ENCODE measurements at places on chromosomes 7 and 10.

- no peak for DNase-seq
These were observed 587.0 kb downstream of the PARD3 start for GRCh38 chr10:34228066-34228465.

DNA sequence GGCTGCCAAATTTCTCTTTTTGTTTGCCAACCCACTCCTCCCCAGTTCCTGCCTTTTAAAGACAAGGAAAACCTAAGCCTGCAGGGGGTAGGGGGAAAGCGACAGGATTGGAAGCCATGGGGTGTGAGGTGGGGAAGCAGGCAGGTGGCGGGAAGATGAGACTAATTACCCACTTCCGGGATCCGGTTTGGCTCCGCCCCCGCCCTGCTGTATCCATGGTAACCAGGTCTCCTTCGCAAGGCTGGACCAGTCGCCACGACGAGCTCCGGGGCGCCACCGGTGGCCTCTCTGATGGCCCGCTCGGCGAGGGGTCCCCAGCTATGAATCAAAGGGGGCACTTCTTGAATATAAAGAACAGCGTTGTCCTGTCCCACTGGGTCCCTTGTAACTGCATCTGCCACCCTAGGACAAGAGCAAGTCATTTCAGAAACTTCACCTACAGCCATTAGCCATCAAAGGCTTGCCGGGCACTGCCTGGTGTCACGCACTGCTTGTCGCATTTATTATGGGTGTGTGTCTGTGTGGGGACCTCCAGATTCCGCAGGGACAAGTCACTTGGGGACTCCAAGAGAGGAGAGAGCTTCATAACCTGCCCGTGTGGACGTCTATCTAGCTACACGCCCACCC, 55.4 kb upstream of the LMTK2 start:
- peak; percentile 3 for DNase-seq

DNA sequence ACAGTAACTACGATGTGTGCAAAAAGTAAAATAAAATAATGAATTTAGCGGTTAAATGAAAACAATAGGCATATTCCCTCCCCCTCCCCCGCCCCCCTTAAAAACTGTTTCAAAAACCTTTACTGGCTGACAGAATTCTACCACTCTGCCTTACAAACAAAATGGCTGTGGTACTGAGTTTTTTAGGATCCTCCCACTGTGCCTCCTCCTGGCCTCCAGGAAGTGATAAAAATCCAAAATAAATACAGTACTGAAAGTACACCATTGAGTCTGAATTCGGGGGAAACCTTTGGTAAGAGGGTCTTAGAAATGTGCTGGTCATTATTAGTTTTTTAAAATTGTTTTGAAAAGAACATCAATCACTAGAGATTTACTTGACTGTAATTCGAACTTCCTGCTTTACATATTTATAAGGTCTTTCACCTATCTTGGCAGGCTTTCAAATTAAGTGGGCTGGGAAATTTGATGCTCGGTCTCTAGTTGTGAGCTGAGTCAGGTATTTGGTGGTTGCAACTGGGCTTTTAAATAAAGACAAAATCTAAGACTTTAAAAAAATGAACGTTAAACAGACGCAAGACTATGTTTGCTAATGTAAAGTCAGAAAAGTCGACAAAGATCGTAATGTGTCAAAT, 32.5 kb upstream of the EPC1 start:
- no peak for DNase-seq

DNA sequence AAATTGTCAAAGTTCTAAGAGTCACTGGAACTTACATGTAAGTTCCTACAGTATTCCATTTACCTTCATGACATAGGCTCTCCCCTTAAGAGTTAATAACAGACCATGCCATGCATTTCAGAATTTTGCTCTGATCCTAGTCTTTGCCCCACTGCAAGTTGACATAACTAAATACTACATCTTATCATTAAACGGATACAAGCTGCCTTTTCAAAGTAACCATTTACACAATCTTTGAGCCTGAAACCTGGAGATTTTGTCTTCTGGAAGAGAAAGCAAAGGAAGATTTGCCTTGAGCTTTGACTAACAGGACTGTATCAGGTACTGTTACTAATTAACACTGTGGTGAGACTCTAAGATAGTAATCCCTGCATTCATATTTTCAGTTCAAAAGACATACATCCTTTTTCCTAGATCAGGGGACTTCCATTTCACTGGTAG, 9.3 kb upstream of the AKR1D1 start:
- no peak for DNase-seq

- DNase-seq: no peak
These were observed 2.6 kb downstream of the VWC2 start for GRCh38 chr7:49775949-49776443.

- DNase-seq: no peak
These were observed 73.9 kb downstream of the SH2D4B start for GRCh38 chr10:80611481-80612185.

GRCh38 chr10:60140651-60141632, 234.6 kb upstream of the CCDC6 start:
- DNase-seq: no peak

DNA sequence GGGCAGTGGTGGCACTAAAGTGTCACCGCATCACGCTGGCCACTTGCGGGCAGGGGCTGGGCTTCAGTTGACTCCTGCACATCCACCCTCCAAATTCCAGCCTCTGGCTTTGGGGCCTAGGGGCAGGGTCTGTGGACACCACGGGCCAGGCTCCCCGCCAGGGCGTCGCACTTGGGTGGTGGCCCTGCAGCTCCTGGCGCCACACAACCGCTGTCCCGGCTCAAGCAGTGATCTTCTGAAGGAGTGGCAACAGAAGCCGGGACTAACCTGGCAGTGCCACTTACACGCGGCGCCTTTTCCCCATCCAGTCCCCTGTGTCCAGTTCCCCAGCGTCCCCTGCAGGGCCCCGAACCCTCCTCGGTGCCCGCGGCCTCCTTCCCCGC, 134.3 kb upstream of the ZNF92 start:
- no peak for DNase-seq

DNA sequence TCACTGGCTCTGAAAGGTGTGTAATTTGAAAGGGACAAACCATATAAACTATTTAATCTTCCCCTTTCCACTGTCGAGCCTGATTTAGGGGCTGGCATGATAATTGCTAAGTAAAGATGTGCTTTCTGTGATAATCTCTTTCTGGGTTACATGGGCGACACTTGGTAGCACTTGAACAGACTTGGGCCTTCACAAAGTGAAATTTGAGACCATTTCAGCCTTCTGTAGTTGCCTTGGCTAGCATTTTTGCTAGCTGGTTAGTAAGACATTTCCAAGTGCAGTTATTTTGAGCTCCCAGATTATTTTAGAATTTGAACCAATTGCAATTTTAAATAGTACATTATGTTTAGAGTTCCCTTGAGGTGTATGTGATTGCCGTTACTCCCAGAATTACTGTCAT, 432.7 kb upstream of the GALNT17 start:
- DNase-seq: no peak

DNA sequence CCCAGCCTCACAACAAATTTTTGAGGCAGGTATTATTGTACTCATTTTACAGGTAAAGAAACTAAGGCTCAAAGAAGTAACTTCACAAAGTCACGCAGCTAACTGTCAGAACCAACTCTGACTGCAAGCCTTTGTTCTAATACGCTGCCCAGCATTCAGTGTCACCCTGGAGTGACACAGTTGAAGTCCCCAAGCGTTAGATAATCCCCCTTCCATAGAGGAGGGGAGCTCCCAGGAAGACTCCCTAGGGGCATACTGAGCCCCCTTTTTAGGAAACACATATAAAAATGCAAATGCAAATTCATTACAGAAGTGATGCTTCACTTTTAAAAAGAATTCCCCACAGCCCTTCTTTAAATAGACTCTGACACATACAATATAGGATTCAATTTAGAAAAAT, 101.0 kb upstream of the MACROH2A2 start:
- DNase-seq: no peak

- DNase-seq: no peak
These were observed 136.2 kb upstream of the RET start for GRCh38 chr10:42940487-42941294.

DNA sequence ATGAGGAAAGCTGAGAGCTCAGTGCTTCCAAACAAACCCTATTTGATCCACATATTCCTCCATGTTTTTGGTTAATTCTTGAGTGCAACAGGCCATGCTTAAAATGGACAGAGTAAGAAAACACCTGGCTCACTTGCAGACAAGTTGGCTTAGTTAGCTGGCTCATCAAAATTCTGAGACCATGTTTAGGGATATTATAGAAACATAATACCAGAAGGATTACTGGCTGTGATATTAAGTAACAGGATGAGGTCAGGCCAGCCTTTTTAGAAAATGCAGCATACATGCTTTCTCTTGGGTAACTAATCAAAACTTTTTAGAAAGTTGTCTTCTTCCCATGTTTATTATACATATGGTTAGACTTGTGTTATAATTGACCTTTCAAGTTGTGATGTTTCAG, 867.2 kb upstream of the LRRTM3 start:
- DNase-seq: no peak

DNA sequence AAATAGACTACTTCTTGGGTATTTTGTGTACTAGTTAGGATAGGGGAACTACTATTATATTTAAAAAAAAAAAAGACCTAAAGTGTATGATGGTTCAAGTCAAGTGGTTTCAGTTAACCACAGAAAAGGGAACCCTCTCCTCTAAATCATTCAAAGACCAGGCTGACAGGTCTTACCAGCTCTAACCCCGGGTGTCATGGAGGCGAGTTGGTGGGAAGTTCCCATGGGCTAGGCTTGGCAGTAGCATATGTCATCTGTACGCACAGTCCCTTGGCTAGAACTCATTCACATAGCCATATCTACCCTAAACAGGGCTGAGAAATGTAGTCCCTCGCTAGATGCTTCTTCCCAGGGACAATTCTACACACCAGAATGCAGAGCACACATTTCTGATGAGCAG, 37.7 kb upstream of the KCNMA1 start:
- DNase-seq: no peak

GRCh38 chr7:1290679-1291356, 58.1 kb downstream of the UNCX start:
- no peak for DNase-seq

- no peak for DNase-seq
These were observed 1.5 kb upstream of the EBLN1 start for GRCh38 chr10:22219308-22219707.

- no peak for DNase-seq
These were observed 218.8 kb downstream of the OTUD1 start for GRCh38 chr10:23657677-23658076.

GRCh38 chr7:31256506-31256905, 84.0 kb downstream of the NEUROD6 start:
- no peak for DNase-seq

DNA sequence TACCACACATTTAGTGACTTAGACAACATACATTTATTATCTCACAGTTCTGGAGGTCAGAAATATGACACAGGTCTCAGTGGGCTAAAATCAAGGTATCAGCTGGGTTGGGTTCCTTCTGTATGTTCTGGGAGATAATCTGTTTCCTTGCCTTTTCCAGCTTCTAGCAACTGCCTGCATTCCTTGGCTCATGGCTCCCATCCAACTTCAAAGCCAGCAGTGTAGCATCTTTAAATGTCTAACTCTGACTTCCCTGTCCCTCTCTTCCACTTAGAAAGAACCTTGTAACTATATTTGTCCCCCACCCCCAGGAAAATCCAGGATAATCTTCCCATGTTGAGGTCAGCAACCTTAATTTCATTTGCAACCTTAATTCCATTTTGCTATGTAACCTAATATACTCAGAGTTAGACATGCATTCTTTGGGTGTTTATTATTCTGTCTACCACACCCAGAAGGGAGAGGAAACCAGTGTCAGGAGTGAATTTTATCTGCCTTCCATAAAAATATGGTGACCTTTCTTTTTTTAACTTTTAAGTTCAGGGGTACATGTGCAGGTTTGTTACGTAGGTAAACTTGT, 57.3 kb upstream of the SMIM30 start:
- DNase-seq: no peak

DNA sequence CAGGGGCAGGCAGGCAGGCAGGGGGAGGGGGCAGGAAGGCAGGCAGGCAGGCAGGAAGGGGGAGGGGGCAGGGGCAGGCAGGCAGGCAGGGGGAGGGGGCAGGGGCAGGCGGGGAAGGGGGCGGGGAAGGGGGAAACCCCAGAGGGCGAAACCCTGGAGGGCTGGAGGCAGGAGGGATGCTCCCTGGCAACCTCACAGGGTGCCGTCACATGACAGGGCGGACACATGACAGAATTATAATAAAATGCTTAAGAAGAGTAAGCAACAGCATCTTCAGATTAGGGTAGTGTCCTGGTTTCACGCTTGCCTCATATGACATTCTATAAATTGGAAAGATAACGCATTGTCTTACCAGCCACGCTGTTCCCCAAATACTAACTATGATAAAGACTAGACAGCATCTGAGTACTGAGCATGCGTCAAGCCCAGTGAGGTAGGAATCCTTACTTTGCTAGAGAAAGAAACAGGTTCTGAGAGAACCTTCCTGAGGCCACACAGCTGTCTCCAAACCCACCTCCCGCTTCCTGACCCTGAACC, 131.6 kb downstream of the DIP2C start:
- no peak for DNase-seq

DNA sequence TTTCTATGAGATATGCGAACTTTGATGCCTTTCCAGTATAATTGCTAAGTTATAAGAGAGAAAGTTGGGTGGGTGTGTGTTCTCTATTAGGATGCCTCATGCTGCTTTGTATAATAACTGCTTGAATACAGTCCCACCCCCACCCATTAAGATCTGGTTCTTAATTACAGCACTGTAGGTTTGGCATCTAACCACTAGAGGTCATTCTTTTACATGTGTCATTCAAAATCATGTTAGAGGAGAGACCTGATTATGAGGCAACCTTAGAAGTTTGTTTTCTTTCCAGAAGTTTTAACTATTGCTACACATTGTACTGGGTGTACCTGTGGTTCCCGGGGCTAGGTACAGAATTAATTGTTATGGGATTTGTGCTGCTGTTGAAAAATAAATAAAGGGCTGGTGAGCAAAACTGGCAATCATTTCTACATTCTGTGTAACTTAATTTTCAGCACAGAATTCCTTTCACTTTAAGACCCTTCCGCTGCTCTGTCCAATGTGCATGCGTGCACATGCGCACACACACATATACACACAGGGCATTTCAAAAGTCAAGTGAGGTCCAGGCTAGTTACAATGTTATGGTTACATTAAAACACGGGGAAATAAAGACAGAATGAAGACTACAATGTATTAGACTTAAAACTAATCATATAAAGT, 1156.3 kb downstream of the SORCS3 start:
- no peak for DNase-seq

DNA sequence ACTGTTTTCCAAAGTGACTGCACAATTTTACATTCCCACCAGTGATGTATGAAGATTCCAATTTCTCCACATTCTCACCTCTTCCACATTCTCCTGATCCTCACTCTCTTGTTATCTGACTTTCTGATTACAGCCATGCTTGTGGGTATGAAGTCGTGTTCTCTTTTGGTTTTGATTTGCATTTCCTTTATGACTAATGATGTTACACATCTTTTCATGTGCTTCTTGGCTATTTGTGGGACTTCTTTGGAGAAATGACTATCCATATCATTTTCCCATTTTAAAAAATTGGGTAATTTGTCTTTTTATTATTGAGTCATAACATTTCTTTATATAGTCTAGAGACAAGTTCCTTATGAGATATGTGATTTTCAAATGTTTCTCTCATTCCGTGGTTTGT, 10.5 kb upstream of the GIMAP8 start:
- no peak for DNase-seq

GRCh38 chr10:120980279-120981255, 129.4 kb downstream of the WDR11 start:
- DNase-seq: no peak

- DNase-seq: no peak
These were observed 436.4 kb downstream of the TCERG1L start for GRCh38 chr10:130875116-130875515.

GRCh38 chr10:80443531-80443974, 10.6 kb upstream of the TSPAN14 start:
- no peak for DNase-seq

GRCh38 chr7:23334482-23335056, 35.4 kb downstream of the MALSU1 start:
- no peak for DNase-seq

Measured in stimulated activated CD8-positive, alpha-beta memory T cell treated with anti-CD3 and anti-CD28 coated beads, Interleukin-4, amount 100 ng/mL, for 1 hour (primary cell).